ENCODE measurements at places on chromosomes 12 and 14.

GRCh38 chr14:53023325-53023724 is 72.5 kb upstream of the FERMT2 start:
- DNase-seq: no peak

DNA sequence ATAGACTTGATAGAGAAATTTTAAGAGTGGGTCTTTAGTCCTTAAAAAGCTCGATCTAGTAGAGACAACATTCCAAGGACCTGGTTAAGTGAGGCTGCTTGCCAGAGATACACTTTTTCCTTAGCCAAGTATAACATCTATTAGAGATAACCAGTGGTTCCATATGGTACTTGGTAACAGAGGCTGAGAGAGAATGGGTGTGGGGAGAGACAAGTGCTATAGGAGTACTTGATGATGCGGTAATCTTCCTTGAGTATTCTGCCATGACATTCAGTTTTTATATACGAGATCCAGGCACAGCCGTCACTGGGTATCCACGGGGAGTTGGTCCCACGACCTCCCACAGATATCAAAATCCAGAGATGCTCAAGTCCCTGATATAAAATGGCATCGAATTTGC is 77.4 kb upstream of the REP15 start:
- no peak for DNase-seq

DNA sequence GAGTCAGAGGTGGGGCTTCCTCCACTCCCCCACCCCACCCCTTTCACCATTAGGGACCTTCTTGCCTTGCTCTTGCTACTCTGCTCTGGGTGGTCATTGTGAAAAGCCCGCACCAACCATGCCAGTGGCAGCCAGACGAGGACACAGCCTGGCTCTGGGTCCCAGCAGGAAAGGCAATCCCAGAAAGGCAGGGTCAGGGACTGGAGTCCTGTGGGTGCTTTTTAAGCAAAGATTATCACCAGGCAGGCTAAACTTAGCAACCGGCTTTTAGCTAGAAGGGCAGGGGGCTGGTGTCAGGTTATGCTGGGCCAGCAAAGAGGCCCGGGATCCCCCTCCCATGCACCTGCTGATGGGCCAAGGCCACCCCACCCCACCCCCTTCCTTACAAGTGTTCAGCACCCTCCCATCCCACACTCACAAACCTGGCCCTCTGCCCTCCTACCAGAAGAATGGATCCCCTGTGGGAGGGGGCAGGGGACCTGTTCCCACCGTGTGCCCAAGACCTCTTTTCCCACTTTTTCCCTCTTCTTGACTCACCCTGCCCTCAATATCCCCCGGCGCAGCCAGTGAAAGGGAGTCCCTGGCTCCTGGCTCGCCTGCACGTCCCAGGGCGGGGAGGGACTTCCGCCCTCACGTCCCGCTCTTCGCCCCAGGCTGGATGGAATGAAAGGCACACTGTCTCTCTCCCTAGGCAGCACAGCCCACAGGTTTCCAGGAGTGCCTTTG is 1.2 kb upstream of the GAPDH start:
- DNase-seq: no peak

GRCh38 chr12:57614178-57614947 is 3.1 kb downstream of the ARHGEF25 start:
- peak; percentile 87 for DNase-seq

DNA sequence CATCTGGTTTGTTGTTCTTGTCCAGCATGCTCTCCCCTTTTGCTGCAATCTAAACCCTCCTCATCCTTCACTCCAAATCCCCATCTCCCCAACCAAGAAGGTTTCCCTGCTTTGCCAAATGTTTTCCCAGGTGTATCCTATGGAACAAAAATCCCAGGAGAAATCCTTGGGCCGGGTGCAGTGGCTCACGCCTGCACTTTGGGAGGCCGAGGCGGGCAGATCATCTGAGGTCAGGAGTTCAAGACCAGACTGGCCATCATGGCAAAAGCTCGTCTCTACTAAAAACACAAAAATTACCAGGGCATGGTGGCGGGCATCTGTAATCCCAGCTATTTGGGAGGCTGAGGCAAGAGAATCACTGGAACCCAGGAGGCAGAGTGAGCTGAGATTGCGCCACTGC is 5.0 kb downstream of the KSR2 start:
- DNase-seq: no peak

DNA sequence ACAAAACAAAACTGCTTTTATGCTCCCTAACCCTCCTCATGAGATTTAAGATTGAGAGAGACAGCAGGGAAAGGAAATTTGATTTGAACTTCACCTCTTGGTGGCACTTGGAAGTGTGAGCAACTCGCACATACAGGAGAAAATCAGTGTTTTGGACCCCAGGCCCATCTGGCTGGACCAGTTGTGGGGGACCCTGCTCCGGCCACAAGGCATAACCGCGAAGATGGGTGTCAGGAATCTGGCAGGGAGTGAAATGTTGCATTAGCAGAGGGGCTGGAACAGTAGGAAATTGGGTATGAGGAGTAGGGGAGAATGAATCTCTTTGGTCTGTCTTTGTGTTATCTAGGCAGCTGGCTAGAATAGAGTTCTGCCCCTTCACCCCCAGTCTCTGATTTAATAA is 1.2 kb downstream of the CIROP start:
- peak; percentile 28 for DNase-seq

DNA sequence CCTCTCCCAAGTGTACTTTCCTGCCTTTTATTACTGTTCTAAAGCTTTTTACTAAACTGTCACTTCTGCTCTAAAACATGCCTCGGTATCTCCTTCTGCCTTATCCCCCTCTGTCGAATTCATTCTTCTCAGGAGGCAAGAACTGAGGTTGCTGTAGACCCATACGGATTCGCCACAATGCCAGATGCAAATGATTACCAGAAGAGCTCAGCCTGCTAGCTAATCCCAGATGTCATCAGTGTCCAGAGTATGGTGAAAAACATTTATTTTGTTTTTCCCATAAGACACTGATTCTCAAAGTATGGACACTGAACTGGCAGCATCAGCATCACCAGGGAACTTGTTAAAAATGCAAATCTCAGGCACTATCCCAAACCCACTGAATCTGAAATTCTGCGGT is 359.3 kb downstream of the TMTC2 start:
- no peak for DNase-seq

- no peak for DNase-seq
Observed at GRCh38 chr12:102388469-102388868, 91.9 kb downstream of the IGF1 start.

DNA sequence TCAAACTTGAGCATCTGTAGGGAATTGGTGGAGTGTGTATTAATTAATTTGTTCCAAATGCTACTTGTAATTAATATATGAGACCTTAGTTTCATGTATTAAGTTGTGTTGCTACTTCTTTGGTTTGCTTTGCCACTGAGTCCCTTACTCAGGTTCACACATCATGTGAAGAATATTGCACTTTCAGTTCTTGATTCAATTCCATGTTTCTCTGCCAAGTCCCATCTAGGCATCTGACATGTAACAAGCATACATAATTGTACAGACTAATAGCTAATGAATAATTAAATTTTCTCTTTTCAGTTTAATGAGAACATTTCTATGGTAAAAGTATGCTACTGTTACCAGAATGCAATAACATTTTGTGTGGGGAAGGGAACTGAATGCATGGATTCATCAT is 640.0 kb downstream of the TMTC2 start:
- no peak for DNase-seq

GRCh38 chr14:99333841-99334635 is 62.0 kb upstream of the BCL11B start:
- no peak for DNase-seq

GRCh38 chr14:99382781-99383471 is 97.7 kb downstream of the SETD3 start:
- peak; percentile 57 for DNase-seq

GRCh38 chr12:124321556-124322270 is 26.8 kb downstream of the RFLNA start:
- DNase-seq: no peak

DNA sequence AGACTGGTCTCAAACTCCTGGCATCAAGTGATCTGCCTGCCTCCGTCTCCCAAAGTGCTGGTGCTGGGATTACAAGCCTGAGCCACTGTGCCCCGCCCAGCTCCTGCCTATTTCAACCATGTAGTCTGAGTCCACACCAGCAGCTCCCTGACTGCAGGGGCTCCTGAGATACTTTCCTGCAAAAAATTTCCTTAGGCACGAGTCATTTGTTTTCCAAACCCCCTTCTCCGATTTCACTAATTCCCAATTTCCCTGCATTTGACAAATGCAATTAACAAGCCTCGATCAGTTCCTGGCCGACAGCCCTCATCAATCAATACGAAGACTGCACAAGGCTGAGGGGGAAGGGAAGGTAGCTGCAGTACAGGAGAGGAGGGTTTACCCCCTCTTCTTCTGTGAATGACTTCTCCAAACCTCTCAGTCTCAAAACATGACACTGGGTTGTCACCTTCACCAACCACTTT is 10.1 kb downstream of the PSMB5 start:
- no peak for DNase-seq

DNA sequence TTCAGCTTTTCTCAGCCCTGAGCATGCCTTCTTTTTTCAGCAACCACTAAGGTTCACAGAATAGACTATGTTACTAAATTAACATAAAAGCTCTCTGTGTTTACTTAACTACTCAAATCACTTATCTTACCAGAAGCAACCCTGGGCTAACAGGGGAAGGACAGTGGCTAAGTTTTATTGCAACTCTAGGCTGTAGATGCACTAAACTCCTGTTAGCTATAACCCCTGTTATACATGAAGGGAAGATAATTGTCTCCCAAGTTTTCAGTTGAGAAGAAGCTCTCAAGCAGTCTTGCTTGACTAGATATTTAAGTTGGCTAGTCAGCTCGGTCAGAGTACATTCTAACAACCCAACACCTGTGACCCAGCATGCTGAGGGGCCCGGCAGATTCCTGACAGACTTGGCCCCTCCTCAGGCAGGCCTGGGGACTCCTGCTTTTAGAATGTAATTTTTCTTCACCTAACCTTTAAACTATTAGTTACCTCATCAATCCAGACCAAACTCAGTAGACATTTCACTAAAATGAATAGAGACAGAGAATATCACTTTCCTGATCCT is 464.5 kb downstream of the EGLN3 start:
- DNase-seq: no peak

- no peak for DNase-seq
Observed at GRCh38 chr12:117141097-117141898, 42.1 kb upstream of the TESC start.

All from mesenteric fat pad (tissue), 1 donor.